ENCODE measurements at places on chromosomes 3 and 15.

- DNase-seq, result no peak
Observed at GRCh38 chr3:177590826-177591225, 393.5 kb upstream of the TBL1XR1 start.

DNA sequence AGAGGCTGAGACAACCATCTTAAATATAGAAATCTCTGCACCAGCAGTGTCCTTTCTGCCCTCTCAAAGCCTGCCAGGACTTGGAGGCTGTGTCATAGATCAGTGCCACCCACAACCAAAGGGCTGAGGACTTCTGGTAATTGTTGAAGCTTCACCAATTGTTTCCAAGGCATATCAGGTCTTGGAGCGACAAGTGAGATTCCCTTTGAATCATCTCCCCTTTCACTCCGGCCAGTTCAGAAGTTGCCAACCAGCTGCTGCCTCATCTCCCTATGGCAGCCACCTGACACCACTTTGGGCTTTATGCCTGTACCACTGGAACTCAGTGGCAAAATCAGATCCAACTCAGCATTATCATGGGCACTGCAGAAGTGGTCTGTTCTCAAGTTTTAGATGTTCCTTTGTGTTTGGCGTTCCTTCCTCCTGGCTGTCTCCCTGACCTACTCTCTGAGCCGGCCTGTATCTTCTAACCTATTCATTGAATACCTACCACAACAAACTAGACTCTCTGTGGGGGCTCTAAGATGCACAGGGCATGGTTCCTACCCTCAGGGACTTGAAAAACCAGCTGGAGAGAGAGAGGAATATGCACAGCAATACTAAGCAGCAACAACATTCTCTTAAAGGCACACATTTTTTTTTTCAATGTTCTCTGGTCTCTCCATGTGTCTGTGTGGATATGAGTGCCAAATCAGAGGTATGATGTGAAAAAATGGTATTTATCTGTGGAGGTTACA lies 90.8 kb upstream of the PFN2 start:
- no peak for DNase-seq

GRCh38 chr3:60142009-60142408 lies 1092.2 kb upstream of the CFAP20DC start:
- DNase-seq, result no peak

- DNase-seq, result no peak
Observed at GRCh38 chr3:112101916-112102315, 15.7 kb downstream of the C3orf52 start.

GRCh38 chr3:73623346-73623745 lies 1.4 kb downstream of the PDZRN3 start:
- no peak for DNase-seq
